ENCODE measurements at places on chromosomes 16 and 17. TPM values are rescaled to one million over a fixed set of nuclear protein-coding genes. Genes with fewer than 3 reads are reported as not detected.

FOXJ1 gene
- 2.0 TPM for total RNA-seq

MYH8 gene
- total RNA-seq: not detected

- H3K36me3 ChIP-seq: peaks cover 15% of the 10 kb centered on the region
- H3K27ac ChIP-seq: peak overlapping the region; percentile 35
- H3K4me1 ChIP-seq: peaks cover 22% of the 10 kb centered on the region
- H3K4me3 ChIP-seq: peak overlapping the region; percentile 54
- no peaks in the 10 kb centered on the region for H3K27me3 ChIP-seq
Observed at GRCh38 chr16:84650062-84650991, 2.0 kb downstream of the KLHL36 start.

- H3K27me3 ChIP-seq: peaks cover 27% of the 10 kb centered on the region
- no peak for DNase-seq
- H3K36me3 ChIP-seq: peaks cover 1% of the 10 kb centered on the region
- no peak overlapping the region for H3K27ac ChIP-seq
- H3K4me1 ChIP-seq: no peaks in the 10 kb centered on the region
Observed at GRCh38 chr17:29069526-29070041, 26.6 kb downstream of the PIPOX start.

DNA sequence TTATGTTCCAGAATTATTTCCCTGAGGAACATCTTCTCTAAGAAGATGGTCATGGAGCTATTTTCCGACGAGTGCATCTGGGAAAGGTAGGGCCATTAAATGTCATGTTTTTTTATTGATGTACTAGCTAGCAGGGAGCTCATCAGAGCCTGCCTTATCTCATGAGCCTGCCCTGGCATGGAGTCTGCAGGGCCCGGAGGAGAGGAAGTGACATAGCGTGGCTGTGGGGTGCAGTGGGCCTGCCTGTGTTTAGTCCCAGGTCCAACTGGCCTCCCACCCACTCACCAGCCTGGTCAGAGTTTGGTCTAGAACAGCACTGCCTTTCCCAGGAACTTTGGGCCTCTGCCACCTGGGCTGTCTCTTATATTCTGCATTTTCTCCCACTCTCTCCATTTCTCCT is 389.8 kb downstream of the SNX29 start:
- no peak overlapping the region for H3K27ac ChIP-seq
- H3K27me3 ChIP-seq: no peaks in the 10 kb centered on the region

DNA sequence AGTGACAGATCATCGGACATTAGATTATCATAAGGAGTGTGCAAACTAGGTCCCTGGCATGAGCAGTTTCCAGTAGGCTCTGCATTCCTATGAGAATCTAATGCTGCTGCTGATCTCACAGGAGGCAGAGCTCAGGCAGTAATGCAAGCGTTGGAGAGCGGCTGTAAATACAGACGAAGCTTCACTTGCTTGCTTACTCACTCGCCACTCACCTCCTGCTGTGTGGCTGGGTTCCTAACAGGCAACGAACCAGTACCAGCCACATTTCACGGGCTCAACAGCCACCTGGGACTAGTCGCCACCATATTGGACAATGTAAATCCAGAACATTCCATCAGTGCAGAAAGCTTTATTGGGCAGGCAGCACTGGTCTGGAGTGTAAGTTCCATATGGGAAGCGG is 7.7 kb downstream of the JPH3 start:
- DNase-seq: no peak
- H3K4me1 ChIP-seq: no peaks in the 10 kb centered on the region
- no peak overlapping the region for H3K27ac ChIP-seq
- no peak overlapping the region for H3K4me3 ChIP-seq
- H3K27me3 ChIP-seq: peaks cover 34% of the 10 kb centered on the region
- no peaks in the 10 kb centered on the region for H3K36me3 ChIP-seq

GRCh38 chr16:16120044-16120381 is 103.3 kb downstream of the ABCC6 start:
- peaks cover 4% of the 10 kb centered on the region for H3K4me1 ChIP-seq
- no peak overlapping the region for H3K27ac ChIP-seq
- DNase-seq: no peak
- peaks cover 74% of the 10 kb centered on the region for H3K36me3 ChIP-seq
- H3K4me3 ChIP-seq: no peak overlapping the region
- H3K27me3 ChIP-seq: no peaks in the 10 kb centered on the region
